Transverse colon (tissue), 4 donors: ENCODE measurements at places on chromosomes 2 and 18. TPM values are rescaled to one million over a fixed set of nuclear protein-coding genes. Genes with fewer than 3 reads are reported as not detected.
A peak's percentile ranks its signal among the peaks of the same experiment; 100 is the strongest.

The NPC1 gene
- 58.1 TPM for total RNA-seq

GRCh38 chr2:20737505-20737904 lies 70.6 kb downstream of the GDF7 start:
- no peaks in the 10 kb centered on the region for H3K36me3 ChIP-seq
- H3K4me3 ChIP-seq: no peak overlapping the region
- DNase-seq: no peak
- no peaks in the 10 kb centered on the region for H3K27me3 ChIP-seq

GRCh38 chr18:51153659-51154371 lies 43.7 kb downstream of the MEX3C start:
- no peaks in the 10 kb centered on the region for H3K27me3 ChIP-seq
- no peaks in the 10 kb centered on the region for H3K36me3 ChIP-seq
- peak overlapping the region; percentile 16 for H3K27ac ChIP-seq
- H3K4me3 ChIP-seq: no peak overlapping the region
- no peaks in the 10 kb centered on the region for H3K4me1 ChIP-seq

DNA sequence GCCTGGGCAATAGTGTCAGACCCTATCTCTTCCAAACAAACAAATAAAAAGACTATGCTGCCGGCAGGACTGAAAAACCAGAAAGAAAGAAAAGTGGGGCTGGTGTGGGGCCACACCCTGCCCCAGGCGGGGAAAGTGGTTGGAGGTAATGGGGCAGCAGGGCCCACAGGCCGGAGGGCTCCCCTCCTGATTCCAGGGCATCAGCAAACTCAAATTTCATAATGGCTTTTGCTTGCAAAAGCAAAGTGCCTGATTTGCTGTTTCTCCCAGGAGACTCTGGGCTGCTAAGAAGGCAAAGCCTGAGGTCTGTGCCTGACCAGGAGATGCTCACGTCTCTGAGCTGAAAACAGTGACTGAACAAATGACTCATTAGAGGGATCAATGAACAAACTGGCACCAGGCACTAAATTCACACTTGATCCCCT lies 121.9 kb downstream of the HDAC4 start:
- DNase-seq: no peak
- no peaks in the 10 kb centered on the region for H3K36me3 ChIP-seq
- H3K4me1 ChIP-seq: peaks cover 44% of the 10 kb centered on the region
- no peak overlapping the region for H3K4me3 ChIP-seq

The LCT gene
- total RNA-seq: not detected

GRCh38 chr2:66240286-66240685 lies 194.6 kb upstream of the MEIS1 start:
- peak overlapping the region; percentile 59 for H3K27ac ChIP-seq
- no peak overlapping the region for H3K4me3 ChIP-seq
- no peaks in the 10 kb centered on the region for H3K4me1 ChIP-seq
- no peaks in the 10 kb centered on the region for H3K27me3 ChIP-seq
- H3K36me3 ChIP-seq: no peaks in the 10 kb centered on the region

DNA sequence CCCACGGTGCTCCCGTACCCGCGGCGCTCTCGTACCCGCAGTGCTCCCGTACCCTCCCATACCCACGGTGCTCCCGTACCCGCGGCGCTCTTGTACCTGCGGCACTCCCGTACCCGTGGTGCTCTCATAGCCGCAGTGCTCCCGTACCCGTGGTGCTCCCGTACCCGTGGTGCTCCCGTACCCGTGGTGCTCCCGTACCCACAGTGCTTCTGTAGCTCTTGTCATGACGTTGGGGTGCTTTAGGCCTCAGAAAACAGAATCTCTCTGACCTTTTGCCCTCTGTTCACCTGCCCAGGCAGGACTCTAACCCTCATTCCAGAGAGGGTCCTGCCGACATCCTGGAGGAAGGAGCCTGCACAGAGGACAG lies 35.3 kb downstream of the SLC66A2 start:
- H3K36me3 ChIP-seq: peaks cover 20% of the 10 kb centered on the region
- H3K27ac ChIP-seq: no peak overlapping the region
- no peak for DNase-seq

GRCh38 chr18:63775166-63775730 lies at the start of gene SERPINB7:
Gene SERPINB7 (plus strand): TSS chr18:63775418. CDS start chr18:63782373, 6,955 bp downstream.
- H3K36me3 ChIP-seq: no peaks in the 10 kb centered on the region
- no peak for DNase-seq
- no peaks in the 10 kb centered on the region for H3K27me3 ChIP-seq
- H3K27ac ChIP-seq: no peak within 1 kb of the TSS

GRCh38 chr18:79314838-79315388 lies 80.8 kb upstream of the NFATC1 start:
- no peaks in the 10 kb centered on the region for H3K27me3 ChIP-seq
- no peak for DNase-seq
- H3K27ac ChIP-seq: no peak overlapping the region
- H3K36me3 ChIP-seq: peaks cover 4% of the 10 kb centered on the region

The HSPE1 gene
- 3.4 TPM for total RNA-seq

DNA sequence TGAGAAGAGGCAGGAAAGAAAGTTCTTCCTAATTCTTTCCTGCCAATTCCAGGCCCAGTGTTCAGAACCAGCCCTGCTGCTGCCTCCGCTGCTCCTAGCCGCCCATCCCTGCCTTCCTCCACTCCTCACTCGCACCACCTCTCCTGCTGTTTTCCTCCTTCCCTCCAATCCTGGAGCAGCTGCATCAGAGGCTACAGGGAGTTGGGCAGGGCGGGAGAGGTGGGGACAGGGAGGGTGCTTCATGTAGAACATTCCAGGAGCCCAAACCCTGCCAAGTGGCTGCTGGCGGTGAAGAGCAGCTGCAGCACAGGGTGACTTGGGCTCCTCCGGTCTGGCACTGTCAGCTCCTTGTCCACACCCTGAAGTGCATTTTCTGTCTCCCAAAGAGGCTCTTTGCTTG lies 176.3 kb downstream of the TNS1 start:
- H3K27ac ChIP-seq: peak overlapping the region; percentile 59
- no peaks in the 10 kb centered on the region for H3K27me3 ChIP-seq
- H3K4me1 ChIP-seq: peaks cover 11% of the 10 kb centered on the region
- H3K4me3 ChIP-seq: no peak overlapping the region

DNA sequence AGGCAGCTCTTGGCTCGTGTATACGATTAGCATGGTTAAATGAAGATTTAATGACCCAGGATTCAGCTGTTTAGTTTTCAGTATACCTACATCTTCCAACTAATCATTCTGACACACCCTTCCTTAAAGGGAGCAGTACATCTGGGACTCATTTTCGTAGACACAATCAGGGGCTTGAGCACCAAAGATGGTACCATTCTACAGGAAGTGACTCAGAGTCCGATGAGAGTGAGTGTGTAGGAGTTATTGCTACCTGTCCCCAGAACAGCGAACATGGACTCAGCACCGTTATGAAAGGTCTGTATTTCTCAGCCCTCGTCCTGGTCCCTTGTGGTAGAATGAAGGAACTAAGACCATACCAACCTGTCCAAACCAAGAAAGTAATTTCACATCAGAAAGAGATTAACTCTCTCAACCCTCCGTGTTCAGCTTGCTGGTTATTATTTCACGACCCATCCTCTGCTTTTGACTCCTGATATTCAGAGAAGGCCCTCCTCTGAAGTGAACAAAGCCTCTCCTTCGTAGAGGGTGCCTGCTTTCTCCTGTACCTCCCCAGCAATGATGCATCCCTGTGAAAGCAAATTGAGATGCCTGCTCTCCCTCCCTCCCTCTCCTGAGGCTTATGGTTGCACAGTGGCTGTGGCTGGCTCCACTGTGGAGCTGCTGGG lies 214.8 kb downstream of the MTX2 start:
- H3K27ac ChIP-seq: no peak overlapping the region
- H3K27me3 ChIP-seq: peaks cover 15% of the 10 kb centered on the region

DNA sequence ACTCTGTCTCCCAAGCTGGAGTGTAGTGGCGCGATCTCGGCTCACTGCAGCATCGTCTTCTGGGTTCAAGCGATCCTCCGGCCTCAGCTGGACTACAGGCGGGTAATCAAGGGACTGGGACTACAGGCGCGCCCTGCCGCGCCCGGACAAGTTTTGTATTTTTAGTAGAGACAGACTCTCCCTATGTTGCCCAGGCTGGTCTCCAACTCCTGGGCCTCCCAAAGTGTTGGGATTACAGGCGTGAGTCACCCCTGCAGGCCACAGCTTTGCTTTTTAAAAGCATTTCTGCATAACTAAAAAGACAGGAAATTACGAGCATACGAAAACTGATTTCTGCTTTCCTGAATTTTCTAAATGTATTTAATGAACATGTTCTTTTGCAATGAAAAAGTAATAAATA lies 916 bp upstream of the OSBPL1A start:
- H3K4me1 ChIP-seq: peaks cover 15% of the 10 kb centered on the region
- H3K4me3 ChIP-seq: peak overlapping the region; percentile 70

DNA sequence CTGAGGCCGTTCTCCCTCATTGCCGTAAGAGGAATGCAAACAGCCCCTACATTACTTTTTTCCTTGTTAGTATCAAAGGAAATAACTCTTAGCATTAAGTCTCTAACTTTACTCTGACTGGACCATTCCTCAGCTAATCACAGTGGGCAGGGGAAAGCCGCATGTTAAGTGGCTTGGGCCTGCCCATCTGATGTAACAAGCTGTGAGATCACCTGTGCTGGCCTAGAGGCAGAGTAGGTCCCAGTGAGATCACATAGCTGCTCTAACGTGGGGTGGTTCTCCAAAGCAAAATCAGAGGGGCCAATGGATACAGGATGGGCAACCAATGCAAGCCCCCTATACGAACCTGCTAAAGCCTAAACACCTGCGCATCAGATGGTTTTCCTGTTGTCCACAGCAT lies 5.9 kb upstream of the MOCOS start:
- DNase-seq: no peak
- H3K4me1 ChIP-seq: peaks cover 6% of the 10 kb centered on the region
- no peak overlapping the region for H3K4me3 ChIP-seq
- no peaks in the 10 kb centered on the region for H3K36me3 ChIP-seq
- no peak overlapping the region for H3K27ac ChIP-seq
- H3K27me3 ChIP-seq: no peaks in the 10 kb centered on the region

DNA sequence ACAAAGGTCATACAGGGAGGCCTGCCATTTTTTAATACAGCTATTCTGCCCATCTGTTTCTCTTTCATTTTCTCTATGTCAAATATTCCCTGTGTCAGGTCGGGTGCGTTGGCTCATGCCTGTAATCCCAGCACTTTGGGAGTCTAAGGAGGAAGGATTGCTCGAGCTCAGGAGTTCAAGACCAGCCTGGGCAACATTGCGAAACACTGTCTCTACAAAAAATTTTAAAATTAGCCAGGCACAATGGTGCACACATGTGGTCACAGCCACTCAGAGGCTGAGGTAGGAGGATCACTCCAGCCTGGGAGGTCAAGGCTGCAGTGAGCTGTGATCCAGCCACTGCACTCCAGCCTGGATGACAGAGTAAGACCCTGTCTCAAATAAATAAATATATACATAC lies 34.7 kb downstream of the TMEM37 start:
- no peaks in the 10 kb centered on the region for H3K36me3 ChIP-seq
- H3K4me1 ChIP-seq: no peaks in the 10 kb centered on the region
- no peaks in the 10 kb centered on the region for H3K27me3 ChIP-seq
- no peak for DNase-seq

- H3K4me1 ChIP-seq: peaks cover 3% of the 10 kb centered on the region
- no peaks in the 10 kb centered on the region for H3K27me3 ChIP-seq
- no peaks in the 10 kb centered on the region for H3K36me3 ChIP-seq
- H3K4me3 ChIP-seq: no peak overlapping the region
- no peak for DNase-seq
Measured at GRCh38 chr2:171124541-171124940, 36.2 kb downstream of the TLK1 start.

The CCBE1 gene
- total RNA-seq: 6.1 TPM

The TUBA4B gene
- not detected for total RNA-seq

DNA sequence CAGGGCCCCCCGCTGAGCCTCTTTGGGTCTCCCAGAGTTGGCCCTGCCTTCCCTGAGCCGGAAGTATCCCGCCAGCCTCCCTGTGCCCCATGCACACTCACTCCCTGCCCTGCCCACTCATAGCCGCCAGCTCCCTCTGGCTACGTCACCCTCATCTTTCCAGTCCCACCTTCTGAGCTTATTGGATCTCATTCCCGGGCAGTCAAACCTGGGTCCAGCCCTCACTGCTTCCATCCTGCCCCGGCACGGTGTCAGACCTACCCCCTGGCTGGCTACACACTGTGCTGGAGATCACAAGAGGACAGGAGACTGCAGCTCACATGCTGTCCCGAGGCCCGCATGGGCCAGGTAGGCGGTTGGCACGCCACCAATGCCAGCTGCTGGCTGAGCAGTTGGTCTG lies 147.2 kb downstream of the ASB1 start:
- no peaks in the 10 kb centered on the region for H3K27me3 ChIP-seq
- no peak for DNase-seq
- no peaks in the 10 kb centered on the region for H3K4me1 ChIP-seq
- H3K36me3 ChIP-seq: no peaks in the 10 kb centered on the region
- H3K4me3 ChIP-seq: no peak overlapping the region

- no peaks in the 10 kb centered on the region for H3K36me3 ChIP-seq
- H3K27ac ChIP-seq: no peak overlapping the region
- no peaks in the 10 kb centered on the region for H3K4me1 ChIP-seq
- no peaks in the 10 kb centered on the region for H3K27me3 ChIP-seq
- H3K4me3 ChIP-seq: no peak overlapping the region
- no peak for DNase-seq
Measured at GRCh38 chr18:8045160-8045883, 478.2 kb downstream of the PTPRM start.

DNA sequence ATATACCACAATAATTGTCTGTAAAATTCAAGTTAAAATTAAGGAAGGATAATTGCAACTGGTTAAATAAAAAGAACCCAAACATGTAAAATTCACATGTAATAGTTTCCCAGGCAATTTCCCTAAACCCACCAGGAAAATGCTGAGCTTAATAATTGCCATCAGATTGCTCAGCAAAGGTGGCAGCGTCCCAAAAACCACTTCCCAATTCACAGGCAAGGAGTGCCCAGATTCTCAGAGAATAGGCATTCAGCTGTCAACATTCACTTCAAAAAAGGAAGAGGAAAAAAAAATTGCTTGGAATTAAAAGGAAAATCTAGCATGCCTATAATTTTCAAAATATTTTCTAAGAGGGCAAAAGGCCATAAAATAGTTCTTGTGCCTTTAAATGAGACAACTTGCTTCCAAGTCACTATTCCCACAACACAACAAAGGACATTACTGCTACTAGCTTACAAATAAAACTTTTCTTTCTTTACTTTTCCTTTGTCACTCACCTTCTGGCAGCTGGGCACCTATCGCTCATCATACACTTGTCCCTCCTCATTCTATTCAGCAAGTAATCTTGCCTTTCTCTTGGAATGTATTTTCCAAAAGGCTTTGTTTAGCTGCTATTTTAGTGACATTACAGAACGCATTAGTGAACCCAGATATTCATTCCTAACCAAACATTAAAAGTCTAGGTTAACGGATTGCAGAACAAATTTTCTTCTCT lies 15.2 kb downstream of the SRBD1 start:
- no peak overlapping the region for H3K4me3 ChIP-seq
- H3K4me1 ChIP-seq: no peaks in the 10 kb centered on the region
- H3K27ac ChIP-seq: no peak overlapping the region

The CPLX4 gene
- not detected for total RNA-seq
